ENCODE measurements at places on chromosomes 6 and 20.

DNA sequence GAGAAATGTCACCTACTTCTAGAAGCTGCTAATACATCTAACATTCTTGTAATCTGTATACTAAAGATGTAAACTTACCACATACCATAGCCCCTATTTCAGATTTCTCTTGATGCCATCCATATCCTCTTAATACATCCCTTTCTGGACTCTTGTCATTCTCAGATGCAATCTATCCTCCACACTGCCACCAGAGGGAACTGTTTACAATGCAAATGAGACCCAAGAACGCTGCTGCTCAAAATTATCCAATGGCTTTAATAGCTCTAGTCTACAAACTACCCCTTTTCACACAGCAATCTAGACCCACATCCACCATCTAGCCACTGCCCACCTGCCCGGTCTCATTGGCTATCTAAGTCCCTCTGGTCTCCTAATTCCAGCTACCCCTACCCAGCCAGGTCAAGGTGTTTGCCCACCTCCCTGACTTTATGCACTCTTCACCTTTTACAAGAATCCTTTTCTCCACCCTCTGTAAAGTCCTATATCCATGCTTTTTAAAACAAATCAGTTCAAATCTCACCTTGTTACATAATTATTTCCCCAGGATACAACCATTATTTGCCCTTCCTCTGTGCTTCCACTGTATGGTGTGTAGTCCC is 14.8 kb downstream of the FAXC start:
- DNase-seq, result no peak

GRCh38 chr20:9555781-9556180 is 41.4 kb downstream of the LAMP5 start:
- no peak for DNase-seq

DNA sequence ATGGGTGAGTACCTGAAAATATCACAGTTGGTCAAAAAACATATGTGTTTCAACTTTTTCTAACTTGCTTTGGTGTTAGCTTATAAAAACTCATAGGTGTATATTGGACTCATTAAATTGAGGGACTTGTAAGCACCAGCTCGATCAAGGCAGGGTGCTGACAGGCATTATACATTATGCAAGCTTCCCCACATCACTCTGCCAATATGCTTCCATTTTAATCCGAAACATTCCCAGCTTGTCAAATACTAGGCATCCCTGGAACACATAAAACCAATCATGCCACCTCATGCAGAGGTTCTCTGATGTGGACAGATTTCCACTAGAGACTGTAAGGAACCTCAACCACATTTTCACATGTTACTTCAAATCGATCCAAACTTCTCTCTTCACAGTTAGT is 187.3 kb upstream of the NT5E start:
- no peak for DNase-seq

DNA sequence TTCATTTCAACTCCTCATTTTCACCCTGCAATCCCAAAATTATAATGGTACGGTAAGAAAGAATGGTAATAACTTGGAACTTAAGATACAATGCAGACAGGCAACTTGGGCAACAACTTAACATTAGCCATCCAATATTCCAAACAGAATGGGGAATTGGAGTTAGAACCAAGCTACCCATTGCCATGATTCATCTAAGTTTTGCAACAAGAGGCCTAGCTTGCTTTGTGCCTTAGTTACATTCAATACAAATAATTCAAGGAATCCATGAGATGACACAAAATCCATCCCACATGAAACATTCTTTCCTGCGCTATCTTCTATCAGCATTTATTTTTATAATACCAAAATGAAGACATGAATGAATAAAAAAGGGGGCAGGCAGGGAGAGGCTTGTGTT is 28.4 kb downstream of the DCDC2 start:
- no peak for DNase-seq

Data from activated CD8-positive, alpha-beta memory T cell treated with anti-CD3 and anti-CD28 coated beads for 4 hours (primary cell).